ENCODE measurements at places on chromosomes 5 and 9. TPM values are rescaled to one million over a fixed set of nuclear protein-coding genes. Genes with fewer than 3 reads are reported as not detected.

The BARHL1 gene
- total RNA-seq = not detected

DNA sequence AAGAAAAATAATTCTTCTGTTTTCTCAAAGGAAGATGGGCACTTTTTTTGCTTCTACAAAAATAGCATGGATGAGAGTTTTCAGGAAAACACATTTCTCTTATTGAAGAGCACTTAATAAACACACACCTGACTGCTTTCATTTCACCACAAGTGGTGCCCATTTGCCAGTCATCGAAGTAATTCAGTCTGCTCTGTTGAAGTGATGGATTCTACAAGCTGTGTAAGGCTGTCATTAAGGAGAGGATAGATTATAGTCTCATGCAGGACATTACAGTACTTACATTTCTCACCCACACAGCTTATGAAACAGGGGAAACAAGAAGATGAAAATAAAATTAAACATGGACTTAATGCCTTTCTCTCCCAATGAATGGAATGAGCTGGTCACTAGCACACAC lies 165.2 kb downstream of the NR2F1-AS1 start:
- no peak for DNase-seq

DNA sequence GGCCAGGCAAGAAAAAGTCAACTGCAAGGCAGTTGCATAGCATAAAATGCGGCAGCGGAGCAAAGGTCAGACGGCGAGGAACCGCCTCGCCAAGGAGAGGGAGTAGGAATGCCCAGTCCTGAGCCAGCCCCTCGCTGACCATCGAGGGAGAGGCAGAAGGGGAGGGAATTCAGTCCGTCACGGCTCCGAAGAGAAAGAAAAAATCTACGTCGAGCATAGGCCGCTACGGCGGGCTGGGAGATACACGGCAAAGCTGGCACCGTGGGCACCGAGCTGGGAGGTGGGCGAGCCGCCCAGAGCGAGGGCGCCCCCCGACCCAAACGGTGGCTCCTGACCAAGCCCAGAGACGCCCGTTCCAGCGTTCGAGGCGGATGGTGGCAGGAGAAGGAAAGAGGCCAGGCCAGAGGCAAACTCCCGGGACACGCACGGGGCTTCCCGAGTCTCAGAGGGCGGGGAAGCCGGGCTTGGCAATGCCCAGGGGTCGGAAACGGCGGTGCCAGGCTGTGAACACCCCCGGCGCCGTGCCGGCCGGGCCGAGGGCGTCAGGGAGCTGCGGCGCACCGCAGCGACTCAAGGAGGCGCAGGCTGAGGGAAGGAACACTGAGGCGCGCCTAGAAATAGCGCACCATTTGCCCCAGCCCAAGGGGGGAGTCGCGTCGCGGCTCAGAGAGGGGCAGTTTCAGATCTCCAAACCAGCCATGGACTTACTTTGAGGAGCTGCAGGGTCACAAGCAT lies 518 bp downstream of the SPRY4 start:
- peak; percentile 75 for DNase-seq

The AHRR gene
- total RNA-seq = 1.9 TPM

GRCh38 chr9:25716220-25716872 lies 38.1 kb upstream of the TUSC1 start:
- DNase-seq = peak; percentile 23

GRCh38 chr9:37034305-37034937 lies 353 bp upstream of the PAX5 start:
- peak; percentile 32 for DNase-seq

The ZDHHC21 gene
- 9.0 TPM for total RNA-seq

The UGT3A2 gene
- not detected for total RNA-seq

The MGAT1 gene
- 115 TPM for total RNA-seq

DNA sequence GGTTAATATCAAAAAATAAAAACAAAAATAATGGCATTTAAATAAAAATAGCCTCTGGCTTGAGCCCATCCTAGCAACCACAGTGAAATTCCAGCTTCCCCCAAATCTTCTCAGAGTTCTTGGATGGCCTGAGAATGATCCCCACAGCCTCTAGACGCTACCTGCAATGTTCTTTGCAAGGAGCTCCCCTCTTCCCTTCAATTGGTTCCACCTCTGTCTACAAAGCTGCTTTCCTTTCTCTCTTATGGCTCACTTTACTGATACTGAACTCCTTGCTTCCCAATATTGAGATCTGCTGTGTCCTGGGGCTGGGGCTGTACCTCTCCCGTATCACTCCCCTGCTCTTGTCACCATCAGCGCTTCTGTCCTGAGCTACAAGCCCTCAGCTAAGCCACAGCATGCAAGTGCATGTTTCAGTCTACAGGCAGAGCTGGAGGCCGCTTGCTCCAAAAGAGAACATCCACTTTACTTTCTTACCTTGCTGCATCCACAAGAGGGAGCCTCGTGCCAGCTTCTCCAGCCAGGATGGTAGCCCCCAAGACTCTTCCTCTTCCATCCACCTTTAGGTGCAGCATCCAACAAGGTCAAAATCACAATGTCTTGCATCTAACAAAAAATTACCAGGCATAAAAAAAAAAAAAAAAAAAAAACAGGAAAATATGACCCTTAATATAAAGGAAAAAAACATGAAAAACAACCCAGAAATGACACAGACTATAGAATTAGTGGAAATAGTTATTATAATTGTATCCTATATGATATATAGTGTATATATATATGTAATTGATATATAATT lies 57.4 kb upstream of the PRSS3 start:
- DNase-seq = peak; percentile 52

DNA sequence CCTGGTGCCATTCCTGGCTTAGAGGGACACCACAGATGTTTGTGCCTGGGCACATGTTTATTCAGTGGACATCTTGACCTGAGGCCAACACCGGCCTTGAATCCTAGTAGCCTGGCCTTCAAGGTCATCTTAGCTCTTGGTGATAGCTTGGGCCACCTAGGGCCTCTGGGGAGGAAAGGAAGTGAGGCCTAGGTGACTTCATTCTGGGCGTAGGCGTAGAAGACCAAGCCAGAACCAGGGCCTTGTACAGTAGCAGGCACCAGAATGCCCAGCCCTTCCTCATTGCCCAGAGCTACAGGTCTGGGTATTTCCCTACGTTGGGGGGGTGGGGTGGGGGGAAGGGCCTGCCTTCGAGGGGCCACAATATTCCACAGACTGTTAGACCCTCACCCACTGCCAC lies 33.8 kb downstream of the WNK2 start:
- peak; percentile 65 for DNase-seq

- no peak for DNase-seq
Measured at GRCh38 chr5:88658886-88659285, 224.1 kb downstream of the MEF2C start.

Data from colonic mucosa (tissue), 4 donors.